Thoracic aorta (tissue), 2 donors: ENCODE measurements at places on chromosomes 7 and 10.

- DNase-seq: no peak
Measured at GRCh38 chr10:132303361-132304115, 4.2 kb downstream of the STK32C start.

DNA sequence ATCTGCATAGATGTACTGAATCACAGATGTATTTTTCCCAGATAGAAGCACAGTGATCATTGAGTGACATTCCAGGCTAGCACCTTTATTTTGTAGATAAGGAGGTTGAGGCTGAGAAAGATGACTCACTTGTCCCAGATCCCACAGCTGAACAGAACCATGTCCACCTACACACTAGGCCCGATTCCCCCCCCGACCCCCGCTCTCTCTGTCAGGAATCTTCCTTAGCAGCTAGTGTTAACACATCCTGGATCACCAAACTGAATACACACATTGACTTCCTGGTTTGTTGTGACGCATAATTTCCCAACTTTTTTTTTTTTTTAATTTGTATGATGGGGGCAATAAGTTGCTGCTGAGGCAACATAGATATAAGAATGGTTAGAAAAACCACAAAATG lies 5.2 kb downstream of the SFMBT2 start:
- no peak for DNase-seq

- no peak for DNase-seq
Measured at GRCh38 chr10:132537684-132538001, at the start of gene INPP5A. INPP5A (plus strand) TSS chr10:132537787; CDS start chr10:132538097, 310 bp downstream.

DNA sequence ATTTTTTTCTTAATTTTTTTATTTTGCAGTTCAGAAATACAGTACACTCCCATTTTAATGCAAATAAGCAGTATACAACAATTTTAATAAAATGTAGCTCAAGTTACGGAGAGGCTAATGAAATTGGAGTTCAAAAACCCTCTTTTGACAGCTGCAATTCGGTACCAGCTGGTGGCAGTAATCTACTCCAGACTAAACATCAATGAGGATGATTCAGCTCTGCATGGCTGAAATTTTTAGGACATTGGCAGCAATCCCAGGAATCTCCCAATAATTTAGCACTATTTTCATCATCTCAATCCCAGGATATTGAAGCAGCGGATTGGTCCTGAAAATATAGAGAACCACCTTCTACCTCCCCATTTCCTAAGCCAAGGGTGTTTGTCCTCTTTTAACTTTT lies 278.8 kb downstream of the CACNA2D1 start:
- no peak for DNase-seq

DNA sequence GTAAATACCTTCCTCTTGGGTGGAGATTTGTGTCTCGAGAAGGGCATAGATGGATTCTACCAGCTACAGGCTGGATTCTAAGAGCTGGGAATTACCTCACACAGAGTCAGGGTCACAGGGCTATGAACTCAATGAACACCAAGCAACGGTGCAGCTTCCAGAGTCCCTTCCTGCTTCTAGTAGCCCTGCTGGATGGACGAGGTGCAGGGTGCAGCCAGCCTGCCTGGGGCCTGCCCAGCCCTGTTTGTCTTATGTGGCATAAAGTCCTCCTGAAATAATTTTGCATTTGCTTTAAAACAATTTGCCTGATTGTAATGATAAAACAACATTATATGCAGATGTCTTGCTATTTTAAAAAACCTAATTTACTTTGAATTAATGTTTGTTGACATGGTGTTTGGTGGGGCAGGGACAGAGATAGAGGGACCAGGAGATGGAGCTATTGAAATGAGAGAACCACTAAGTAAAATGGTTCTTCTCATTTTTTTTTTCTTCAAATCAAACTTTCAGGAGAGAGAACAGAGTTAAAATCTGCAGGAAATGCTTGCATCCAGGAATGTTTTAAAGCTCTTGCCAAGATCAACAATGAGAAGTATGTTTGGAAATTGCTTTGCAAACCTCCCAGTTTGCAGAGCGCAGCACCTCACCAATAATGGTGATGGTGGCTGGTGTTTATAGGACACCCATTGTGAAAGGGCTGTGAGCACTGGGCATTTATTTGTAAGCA lies 305.4 kb upstream of the PODXL start:
- DNase-seq: no peak

- no peak for DNase-seq
Measured at GRCh38 chr10:92208157-92208720, 82.6 kb downstream of the CPEB3 start.

DNA sequence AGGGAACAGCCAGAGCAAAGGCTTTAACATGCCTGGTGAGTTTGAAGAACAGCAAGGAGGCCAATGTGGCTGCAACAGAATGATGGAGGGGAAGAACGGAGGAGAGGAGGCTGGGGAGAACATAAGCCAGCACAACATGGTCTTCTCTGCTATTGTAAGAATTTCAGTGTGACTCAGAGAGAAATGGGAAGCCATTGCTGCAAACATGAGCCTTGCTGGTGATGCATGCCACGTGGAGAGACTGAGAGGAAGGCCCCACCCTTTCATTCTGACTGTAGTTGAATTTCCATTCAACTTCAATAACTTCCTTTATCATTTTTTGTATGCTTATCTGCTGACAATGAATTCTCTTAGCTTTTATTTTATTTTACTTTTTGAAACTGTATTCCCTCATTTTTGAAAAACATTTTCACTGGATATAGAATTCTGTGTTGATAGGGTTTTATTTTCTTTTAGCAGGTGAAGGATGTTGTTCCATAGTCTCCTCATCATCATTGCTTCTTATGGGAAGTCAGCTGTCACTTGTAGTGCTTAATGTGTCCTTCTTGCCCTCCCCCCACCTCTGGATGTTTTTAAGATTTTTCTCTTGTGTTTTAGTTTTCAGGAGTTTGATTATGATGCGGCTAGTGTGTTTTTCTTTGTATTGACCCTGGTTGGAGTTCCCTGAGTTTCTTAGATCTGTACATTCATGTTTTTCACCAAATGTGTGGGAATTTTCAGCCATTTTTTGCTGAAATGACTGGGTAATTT lies 46.4 kb upstream of the LEP start:
- no peak for DNase-seq

- no peak for DNase-seq
Measured at GRCh38 chr10:79206300-79207095, 137.7 kb downstream of the ZMIZ1 start.
